Right renal pelvis (tissue), 4 donors: ENCODE measurements at places on chromosomes 6 and 20.

DNA sequence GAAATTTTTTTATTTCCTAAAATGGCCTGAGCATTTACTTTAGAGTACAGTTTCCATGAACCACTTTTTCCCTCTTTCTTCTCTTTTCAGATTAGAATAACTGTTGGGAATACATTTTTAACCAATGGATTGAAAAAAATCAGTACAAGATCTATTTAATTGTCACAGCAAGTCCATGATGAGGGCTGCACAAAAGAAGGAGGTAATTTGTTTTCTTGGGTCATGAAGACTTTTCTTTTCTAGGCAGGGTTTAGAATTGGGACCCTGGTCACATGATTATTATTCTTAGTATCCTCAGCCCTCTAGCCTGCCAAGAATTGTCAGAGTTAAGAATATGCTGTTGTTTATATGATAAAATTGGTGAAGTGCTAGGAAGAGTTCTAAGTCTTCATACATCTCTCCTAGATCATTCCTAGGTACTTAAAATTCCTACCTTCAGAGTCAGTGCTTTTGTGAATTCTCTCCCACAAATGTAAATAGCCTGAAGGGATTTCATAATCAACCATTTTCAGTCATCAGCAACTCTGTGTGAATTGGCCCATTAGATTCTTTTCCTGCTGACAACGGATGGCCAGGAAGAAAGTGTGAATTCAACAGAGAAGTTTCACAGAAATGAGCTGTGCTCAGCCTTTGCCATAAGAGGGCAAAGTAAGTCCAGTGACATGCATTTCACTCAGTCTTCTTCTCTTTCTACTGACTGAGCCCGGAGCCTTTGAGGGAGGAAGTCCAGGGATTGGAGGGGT is 32.4 kb upstream of the TPBG start:
- DNase-seq, result no peak

DNA sequence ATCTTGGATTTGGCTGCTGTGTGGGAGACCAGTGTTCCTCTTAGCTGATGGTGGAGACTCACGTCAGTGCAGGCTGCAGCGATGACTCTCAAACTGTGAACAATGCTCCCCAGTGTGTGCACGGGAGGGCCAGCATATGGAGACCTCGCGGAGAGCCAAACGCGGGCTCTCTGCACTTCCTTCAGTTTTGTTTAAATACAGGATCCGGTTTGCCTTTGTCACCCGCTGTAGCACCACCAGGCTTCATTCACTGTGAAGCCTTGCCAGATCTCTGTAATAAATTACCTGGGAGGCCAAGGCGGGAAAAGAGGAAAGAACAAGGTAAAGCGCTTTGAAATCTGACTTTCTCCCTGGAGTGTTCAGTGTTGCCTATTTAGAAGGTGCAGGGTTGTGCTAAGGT is 30.7 kb upstream of the TMEM14A start:
- no peak for DNase-seq

- DNase-seq, result no peak
Observed at GRCh38 chr20:46108435-46108841, 9.7 kb upstream of the CD40 start.

- no peak for DNase-seq
Observed at GRCh38 chr6:10890151-10890550, 3.3 kb downstream of the SYCP2L start.
